ENCODE measurements at places on chromosomes 12 and 14. TPM values are rescaled to one million over a fixed set of nuclear protein-coding genes. Genes with fewer than 3 reads are reported as not detected.
A peak's percentile ranks its signal among the peaks of the same experiment; 100 is the strongest.

DNA sequence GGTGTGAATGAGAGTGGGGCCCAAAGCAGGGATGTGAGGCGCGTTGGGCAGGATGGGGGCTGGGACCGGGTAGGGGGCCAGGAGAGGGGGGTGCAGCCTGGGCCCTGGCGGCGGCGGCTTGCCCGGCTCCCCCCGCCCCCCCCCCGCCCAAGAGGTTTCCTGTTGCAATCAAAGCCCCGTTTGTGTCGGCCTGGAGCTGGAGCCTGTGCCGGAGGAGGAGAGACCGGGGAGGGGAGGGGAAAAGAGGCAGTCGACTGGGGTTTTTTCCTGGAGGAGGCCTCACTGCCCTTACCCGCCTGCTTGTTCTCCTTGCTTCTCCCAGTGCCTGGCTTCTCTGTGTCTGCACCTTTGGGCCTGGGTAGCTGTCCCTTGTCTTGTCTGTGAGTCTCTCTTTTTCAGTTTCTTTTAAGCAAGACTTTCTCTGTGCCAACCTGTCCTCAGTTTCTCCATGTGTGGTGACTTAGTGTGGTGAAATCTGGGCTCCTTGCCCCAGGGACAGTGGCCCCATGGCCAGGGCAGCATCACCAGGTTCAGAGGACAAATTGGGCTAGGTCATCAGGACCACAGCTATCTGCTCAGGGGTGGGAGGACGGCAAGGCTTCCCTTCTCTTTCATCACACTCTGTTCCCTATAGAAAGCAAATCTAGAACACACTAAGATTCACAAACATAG lies 8.5 kb downstream of the RARG start:
- no peak for DNase-seq

Gene KRT83
- 1.2 TPM for total RNA-seq

DNA sequence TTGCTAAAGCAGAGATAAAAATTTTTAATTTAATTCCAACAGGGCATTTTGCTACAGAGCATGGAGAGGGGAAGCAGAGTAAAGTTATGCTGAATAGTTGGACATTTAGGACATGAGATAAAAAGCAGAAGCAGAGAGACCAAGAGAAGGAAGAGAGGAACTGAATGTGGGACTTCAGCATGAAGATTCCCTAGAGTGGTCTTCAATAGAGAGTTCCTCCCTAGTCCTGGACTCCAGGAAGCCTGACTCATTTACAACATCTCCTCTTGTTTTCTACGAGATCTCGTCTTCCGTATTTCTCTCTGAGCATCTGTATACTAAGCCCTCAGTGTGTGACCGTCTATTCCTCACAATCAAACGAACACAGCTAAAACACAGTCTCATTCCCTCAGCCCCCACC lies 35.2 kb upstream of the IFT81 start:
- no peak for DNase-seq

DNA sequence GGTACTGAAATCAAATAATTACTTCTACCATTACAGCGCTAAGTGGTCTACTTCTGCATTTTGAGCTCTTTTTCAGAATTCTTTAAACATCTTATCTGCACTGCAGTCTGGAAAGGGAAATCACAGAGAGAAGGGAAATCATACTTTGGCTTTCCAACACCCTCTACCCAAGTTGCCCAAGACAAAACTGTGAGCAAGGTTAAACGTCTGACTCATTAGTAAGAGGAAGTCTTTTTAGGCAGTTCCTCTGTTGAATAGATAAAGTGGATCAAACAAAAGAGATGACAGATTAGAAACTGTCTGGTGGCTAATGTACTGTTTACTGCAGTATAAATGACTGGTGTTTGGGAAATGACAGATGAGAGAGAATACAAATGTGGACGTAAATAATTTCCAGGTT lies 858.1 kb downstream of the NRXN3 start:
- no peak for DNase-seq

DNA sequence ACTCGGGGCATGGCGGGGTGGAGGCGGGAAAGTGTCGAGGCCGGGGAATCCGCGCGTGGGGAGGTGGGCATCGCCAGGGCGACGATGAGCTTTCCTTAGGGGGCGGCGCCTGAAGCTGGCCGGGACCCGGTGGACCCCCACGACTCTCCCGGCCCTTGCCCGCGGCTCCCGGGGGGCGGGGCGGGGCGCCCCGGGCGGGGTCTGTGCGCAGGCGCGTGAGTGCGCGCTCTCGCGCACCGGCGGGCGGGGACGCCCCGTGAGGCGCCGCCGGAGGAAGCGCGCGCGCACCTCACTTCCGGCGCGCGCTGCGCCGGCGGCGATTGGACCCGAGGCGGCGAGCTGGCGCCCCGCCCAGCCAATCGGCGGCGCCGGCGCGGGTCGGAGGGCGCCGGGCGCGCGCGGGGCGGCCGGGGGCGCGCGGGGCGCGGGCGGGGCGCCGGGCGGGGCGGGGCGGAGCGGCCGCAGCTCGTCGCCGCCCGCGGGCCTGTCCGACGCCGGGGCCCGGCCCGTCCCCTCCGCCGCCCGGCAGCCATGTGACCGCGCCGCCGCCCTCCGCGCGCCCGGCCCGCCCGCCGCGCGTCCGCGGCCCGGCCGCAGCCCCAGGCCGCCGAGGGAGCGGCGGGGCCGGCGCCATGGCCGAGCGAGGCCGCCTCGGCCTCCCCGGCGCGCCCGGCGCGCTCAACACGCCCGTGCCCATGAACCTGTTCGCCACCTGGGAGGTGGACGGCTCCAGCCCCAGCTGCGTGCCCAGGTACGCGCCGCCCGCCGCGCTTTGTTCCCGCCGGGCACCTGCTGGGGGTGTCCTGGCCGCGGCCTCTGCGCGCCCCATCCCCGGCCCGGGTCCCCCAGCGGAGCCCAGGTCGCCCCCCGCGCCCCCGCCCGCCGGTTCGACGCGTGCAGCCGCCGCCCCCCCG lies at the start of gene PACS2:
PACS2 (plus strand) TSS at position 462 of the 914 bp plus-strand sequence; CDS start at position 633, 171 bp downstream.
- peak; percentile 77 for DNase-seq

Gene GPRC5A
- total RNA-seq, result 1.9 TPM

GRCh38 chr12:3152892-3153291 lies 75.7 kb downstream of the TSPAN9 start:
- no peak for DNase-seq

DNA sequence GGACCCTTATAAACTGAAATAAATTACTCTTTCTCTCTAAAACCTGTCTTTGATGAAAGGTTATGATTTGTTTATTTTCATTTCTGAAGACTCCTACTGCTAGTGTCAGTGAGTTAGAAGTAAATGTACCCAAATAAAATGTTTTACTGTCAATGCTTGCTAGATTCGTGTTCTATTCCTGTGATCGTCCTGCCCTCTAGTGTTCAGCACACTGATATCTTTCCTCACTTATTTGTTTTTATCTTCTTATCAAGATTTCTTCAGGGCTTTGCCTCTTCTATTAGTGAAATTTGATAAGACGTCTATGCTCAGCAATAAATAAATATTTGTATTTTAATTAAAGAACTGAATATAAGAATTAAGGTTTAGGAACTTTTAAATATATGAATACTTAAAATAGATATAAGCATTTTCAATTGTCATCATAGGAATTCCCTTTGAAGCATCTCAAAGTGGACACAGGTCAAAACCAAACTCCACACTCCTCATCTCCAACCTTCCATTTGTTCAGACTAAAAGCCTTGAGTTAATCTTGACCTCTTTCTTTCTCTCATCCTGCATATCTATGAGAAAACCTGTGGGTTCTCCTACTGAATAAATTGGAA lies 75.8 kb downstream of the C12orf50 start:
- DNase-seq, result peak; percentile 25

DNA sequence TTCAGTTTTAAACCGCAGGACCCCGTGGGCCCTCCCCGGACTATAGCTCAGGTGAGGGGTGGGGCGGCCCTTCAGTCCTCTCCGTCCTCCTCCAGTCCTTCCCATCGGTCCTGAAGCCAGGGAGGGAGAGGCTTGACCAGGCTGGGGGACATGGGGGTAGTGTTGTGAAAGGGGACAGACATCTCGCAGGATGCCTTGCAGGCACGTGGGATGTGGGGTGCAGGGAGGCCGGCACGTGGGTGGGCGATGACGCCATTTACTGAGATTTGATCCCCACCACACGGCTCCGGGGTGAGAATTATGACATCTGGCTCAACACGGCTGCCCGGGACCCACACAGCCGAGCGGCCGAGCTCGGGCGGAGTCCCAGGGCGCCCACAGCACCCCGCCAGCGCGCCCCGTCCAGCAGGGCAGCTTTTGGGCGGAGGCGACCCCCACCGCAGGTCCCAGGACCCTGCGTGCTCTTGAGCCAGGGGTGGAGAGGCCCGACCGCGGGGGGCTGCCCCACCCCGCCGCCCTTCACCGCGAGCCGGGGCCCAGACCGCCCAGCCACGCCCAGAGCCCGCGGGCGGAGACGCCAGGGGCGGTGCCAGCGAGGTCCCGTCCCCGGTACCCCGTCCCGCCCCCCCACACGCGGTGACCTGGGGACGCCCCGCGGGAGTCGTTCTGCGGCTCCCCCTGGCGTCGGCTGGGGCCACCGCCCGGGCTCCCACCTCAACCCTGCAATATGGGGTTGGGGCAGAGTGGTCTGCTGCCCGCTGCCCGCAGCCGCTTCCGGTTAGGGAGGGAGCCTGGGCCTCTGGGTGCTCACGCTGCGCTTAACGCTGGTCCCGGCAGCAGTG lies 3.3 kb upstream of the EXOC3L4 start:
- no peak for DNase-seq
